Mammary epithelial cell (primary cell): ENCODE measurements at places on chromosomes 12 and 14. TPM values are rescaled to one million over a fixed set of nuclear protein-coding genes. Genes with fewer than 3 reads are reported as not detected.

Gene PSMB5
- total RNA-seq: 148 and 152 TPM in 2 replicates

Gene GPD1
- total RNA-seq: 0.73 and 1.2 TPM in 2 replicates

Gene KRT6C
- total RNA-seq: 8.7 and 16.6 TPM in 2 replicates

Gene STXBP6
- total RNA-seq: 0.17 TPM

Gene CDKL1
- 13.7 TPM for total RNA-seq

Gene TMPO
- 26.0 TPM for total RNA-seq

Gene GNPTAB
- total RNA-seq: 25.0 and 36.1 TPM in 2 replicates

Gene TAS2R10
- total RNA-seq: not detected in 2 replicates

Gene SSPN
- 1.4 and 2.0 TPM in 2 replicates for total RNA-seq

Gene KRT83
- total RNA-seq: 5.9 and 9.0 TPM in 2 replicates

Gene PELI2
- total RNA-seq: not detected in 2 replicates

Gene DCN
- 3.2 TPM for total RNA-seq

Gene SDR9C7
- 0.17 TPM for total RNA-seq

Gene ANKS1B
- not detected in 2 replicates for total RNA-seq

Gene KRT3
- total RNA-seq: not detected
